EL (cell line): ENCODE measurements at places on chromosomes 16 and 17.

DNA sequence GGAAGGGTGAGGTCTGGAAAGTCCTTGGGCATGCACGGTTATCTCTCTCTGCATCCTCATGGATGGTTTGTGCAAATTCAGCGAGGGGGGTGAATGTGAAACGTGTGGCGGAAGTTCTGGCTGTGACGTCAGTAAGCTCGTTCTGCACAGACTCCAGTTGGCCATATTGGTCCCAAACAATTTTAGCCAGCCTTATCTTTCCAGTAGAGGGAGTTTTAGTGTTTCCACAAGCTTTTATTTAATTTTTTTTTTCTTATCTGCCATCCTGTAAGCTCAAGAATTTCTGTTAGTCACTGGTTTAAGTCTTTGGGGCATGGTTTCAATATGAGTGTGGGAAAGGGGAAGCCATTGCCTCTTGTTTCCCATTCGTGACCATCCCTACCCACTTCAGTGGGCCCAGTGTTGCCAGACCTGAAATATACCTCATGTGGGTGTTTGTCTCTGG lies 39.0 kb downstream of the HLF start:
- peak; percentile 11 for DNase-seq

- no peak for DNase-seq
Observed at GRCh38 chr17:7563115-7563869, 1.6 kb downstream of the SENP3 start.

DNA sequence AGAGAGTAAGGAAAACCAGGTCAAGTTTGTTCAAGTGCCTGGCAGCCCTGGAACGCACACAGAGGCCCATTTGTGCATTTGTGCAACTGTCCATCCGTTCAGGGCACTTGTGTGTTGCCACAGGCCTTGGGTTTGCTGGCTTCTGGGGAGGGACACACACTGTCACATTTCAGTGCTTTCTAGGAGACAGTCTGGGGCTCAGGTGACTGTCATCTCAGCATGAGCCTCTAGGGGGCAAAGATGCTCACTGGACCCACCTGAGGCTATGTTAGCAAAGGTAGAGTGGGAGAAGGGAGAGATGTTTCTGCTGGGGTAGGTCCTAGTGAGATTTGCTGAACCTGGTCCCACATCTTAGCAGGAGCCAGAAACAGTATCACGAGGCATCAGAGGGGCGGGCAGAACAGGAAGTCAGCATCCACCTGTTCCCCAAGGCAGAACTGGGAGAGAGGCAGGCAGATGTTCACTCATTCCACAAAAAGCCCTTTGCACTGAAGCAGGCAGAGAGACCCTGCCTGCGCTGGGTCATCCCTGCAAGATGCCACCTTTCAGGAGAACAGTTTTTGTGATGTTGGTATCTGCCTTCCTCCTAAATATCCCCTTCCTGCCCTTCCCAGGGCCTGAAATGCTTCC lies 48.5 kb downstream of the RAI1 start:
- DNase-seq, result no peak

DNA sequence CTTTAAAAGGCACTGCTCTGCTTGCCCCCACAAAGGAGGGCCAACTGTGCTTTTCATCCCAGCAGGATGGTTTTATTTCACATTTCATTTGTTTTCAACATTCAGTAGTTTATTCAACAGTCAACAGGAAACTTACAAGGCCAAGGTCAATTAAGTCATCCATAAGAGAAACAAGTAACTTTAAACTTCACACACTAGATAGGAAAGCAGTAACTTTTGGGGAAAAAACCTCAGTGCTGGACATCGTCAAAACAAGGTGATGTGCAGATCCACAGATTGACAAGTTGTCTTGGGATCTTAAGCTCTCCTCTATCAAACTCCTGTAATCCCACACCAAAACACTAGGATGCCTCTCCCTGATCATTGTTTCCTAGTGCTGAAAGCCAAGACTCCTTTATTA lies 18.5 kb downstream of the NFE2L1 start:
- no peak for DNase-seq
